ENCODE measurements at places on chromosomes 3 and 15.

DNA sequence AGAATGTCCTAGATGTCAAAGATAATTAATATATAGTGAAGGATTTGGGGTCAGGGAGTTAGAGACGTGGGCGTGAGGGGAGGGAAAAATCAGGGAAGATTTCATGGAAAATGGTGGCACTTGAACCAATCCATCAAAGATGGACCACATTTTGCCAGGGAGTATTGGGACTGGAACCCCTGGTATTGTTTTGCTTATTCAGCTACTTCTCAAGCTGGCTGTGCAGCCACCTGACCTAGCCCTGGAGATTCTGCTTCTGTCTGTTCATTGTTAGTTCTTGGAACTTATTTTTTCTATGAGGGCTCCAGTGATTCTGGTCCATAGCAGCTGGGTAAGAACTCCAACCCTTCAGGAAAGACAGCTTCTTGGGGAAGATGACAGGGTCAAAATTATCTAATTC, 3.3 kb upstream of the THRB start:
- no peaks in the 10 kb centered on the region for H3K36me3 ChIP-seq
- H3K4me3 ChIP-seq, result no peak overlapping the region
- no peak overlapping the region for H3K27ac ChIP-seq
- DNase-seq, result no peak

DNA sequence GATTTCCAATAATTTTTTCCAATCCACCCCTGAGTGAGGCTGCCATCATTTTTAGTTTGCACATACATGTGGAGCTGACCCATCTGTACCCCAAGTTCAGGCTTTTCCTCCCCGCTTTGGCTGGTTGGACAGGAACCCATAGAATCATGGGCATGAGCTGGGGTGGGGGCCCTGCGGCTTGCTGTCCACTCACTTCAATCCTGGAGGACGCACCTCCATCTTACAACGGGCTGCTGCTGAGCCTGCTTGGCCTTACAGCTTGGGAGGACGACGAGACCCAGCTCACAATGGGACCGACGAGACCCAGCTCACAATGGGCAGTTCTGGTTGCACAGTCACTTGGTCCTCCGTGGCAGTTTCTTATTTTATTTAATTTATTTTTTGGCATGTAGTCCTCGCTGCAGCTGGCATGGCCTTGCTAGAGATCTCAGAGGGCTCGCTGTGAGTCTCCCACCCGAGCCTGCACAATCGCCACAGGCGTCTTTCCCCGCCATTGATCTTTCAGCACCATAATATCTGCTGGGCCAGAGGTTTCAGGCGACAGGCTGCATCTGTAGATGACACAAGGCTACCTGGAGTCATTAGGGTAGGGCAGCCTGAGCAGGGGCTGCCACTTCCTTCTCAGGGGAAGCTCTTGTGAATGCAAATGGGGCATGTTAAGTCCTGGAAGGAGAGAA, 19.6 kb upstream of the EPHB3 start:
- H3K36me3 ChIP-seq, result no peaks in the 10 kb centered on the region
- DNase-seq, result no peak
- H3K27me3 ChIP-seq, result no peaks in the 10 kb centered on the region
- H3K4me3 ChIP-seq, result no peak overlapping the region

DNA sequence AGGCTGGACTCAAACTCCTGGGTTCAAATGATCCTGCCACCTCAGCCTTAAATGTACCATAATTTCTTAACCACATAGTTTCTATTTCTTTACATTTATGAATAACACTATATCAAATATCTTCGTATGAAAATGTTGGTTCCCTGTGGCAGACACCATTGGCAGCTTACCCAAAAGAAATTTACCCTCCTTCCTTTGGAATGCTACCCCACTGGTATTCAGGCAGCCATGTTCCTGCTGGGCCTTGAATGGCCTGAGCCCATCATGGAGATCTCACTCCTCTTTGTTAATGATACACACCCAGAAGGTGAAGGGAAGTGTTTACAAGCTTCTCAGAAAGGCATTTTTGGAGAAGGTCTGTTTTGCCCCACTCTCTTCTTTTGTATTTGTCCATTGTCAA, 94.3 kb upstream of the RNF7 start:
- H3K36me3 ChIP-seq, result no peaks in the 10 kb centered on the region
- peak; percentile 24 for DNase-seq
- H3K4me1 ChIP-seq, result no peaks in the 10 kb centered on the region
- no peak overlapping the region for H3K4me3 ChIP-seq
- H3K27ac ChIP-seq, result no peak overlapping the region

DNA sequence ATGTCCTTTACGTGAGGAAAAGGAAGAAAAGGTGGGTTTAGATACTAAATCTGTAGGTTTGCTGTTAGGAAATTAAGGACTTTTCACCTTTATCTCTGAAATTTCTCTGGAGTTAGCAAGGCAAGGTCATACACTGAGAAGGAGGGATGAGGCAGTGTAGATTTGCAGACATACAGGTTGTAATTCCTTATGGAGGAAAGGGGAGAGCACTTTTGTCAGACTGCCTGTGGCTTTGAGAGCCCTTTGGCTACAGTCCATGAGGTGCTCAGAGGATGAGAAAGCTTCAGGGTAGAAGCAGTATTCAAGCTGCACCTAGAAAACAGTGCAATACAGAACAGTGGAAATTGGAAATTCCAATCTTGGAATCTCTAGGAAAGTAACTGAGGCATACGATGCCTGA, 8.3 kb downstream of the RPL14 start:
- no peaks in the 10 kb centered on the region for H3K27me3 ChIP-seq
- peak overlapping the region; percentile 89 for H3K27ac ChIP-seq
- peaks cover 36% of the 10 kb centered on the region for H3K36me3 ChIP-seq
- DNase-seq, result no peak
- H3K4me3 ChIP-seq, result no peak overlapping the region

DNA sequence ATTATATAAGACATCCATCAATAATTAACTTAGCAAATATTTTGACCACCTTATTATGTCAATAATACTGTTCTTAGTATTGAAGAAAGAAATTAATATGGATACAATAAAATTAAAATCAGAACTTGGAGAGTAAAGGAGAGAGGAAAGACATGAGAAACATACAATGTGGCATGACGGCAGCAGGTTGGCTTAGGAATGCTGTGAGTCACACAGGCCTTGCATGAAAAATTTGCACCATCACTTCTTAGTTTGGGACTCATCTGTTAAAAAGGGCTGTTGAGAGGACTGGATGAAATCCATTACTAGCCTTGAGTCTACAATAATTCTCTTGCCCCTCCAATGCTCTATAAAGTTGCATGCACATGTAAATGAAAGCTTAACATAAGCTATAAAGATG, 880.8 kb downstream of the ROBO1 start:
- H3K36me3 ChIP-seq, result no peaks in the 10 kb centered on the region
- H3K27ac ChIP-seq, result no peak overlapping the region
- H3K4me1 ChIP-seq, result no peaks in the 10 kb centered on the region
- no peak overlapping the region for H3K4me3 ChIP-seq
- DNase-seq, result no peak
- no peaks in the 10 kb centered on the region for H3K27me3 ChIP-seq

- no peaks in the 10 kb centered on the region for H3K4me1 ChIP-seq
- DNase-seq, result no peak
- no peak overlapping the region for H3K27ac ChIP-seq
- H3K36me3 ChIP-seq, result no peaks in the 10 kb centered on the region
Observed at GRCh38 chr3:45241206-45241605, 15.1 kb upstream of the TMEM158 start.

DNA sequence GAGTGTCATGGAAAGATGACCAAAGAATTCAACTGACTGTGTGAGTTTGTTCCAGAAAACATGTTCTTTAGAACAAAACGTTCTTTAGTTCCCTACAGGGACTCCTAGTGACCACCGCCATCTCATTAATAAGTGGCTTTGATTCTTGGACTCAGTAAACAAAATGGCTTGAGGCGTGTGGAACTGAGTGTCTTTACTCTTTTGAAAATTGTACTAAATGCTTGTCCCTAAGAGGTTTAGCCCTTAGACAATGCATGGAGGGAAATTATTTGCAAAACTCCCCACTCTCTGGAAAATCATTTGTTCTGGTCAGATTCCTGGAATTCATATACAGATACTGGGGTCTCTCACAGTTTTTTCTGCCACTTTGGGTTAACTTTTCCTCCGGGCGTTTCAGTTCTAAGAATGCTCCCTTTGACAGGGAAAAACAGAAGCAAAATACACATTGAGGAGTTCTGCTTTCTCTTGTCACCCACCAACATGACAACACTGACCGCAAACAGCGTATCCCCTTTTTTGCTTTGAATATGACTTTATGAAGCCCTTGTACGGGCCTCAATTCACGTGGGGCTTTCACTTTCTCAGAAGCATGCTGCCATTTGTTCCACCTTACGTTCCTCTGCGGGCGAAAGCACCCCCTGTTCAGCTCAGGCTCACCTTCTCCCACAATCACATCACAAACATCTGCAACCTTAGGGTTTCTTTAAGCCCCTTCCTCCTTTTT, 15.3 kb upstream of the NRROS start:
- no peak for DNase-seq
- H3K4me3 ChIP-seq, result no peak overlapping the region
- H3K27ac ChIP-seq, result no peak overlapping the region
- H3K27me3 ChIP-seq, result no peaks in the 10 kb centered on the region
- H3K4me1 ChIP-seq, result peaks cover 12% of the 10 kb centered on the region
- H3K36me3 ChIP-seq, result no peaks in the 10 kb centered on the region

- no peaks in the 10 kb centered on the region for H3K27me3 ChIP-seq
- H3K4me3 ChIP-seq, result no peak overlapping the region
Observed at GRCh38 chr3:77262361-77262760, 222.5 kb downstream of the ROBO2 start.

- H3K4me1 ChIP-seq, result no peaks in the 10 kb centered on the region
- H3K36me3 ChIP-seq, result peaks cover 30% of the 10 kb centered on the region
- DNase-seq, result no peak
- no peak overlapping the region for H3K4me3 ChIP-seq
- no peaks in the 10 kb centered on the region for H3K27me3 ChIP-seq
- no peak overlapping the region for H3K27ac ChIP-seq
Observed at GRCh38 chr3:15682561-15683185, 81.1 kb downstream of the BTD start.

GRCh38 chr3:89186456-89186855, 79.0 kb downstream of the EPHA3 start:
- peaks cover 18% of the 10 kb centered on the region for H3K4me1 ChIP-seq
- no peaks in the 10 kb centered on the region for H3K36me3 ChIP-seq
- DNase-seq, result no peak
- H3K4me3 ChIP-seq, result no peak overlapping the region
- no peak overlapping the region for H3K27ac ChIP-seq

DNA sequence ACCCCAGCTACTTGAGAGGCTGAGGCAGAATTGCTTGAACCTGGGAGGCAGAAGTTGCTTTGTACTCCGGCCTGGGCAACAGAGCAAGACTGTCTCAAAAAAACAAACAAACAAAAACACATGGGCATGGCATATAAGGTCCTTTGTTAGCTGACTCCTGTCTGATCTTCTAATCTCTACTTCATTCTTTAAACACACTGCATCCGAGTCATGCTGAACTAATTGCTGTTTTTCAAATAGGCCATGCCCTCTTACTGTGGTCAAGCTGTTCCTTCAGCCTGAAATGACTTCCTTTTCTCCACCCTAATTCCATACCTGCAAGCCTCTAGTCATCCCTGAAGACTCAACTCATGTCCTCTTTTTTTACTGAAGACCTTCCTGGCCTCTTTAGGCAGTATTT, 22.3 kb upstream of the SLMAP start:
- H3K4me3 ChIP-seq, result no peak overlapping the region
- no peak for DNase-seq
- no peak overlapping the region for H3K27ac ChIP-seq
- no peaks in the 10 kb centered on the region for H3K4me1 ChIP-seq
- H3K36me3 ChIP-seq, result no peaks in the 10 kb centered on the region

DNA sequence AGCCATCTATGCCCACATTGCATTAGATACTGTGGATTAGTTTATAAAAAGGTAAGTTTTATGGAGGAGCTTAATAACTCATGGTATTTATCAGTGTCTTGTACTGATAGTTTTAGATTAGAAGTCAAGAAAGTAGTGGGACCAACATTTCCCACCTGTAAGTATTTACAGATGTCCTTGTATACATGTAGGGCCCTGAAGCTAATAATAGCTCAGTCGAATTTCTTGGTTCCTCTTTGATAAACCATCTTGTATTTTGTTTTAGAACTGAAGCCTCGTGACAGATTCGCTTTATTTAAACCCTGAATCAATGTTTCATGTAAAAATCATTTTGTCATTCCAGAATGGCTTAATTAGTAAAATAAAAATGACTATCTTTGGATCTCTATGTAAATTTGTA, 73.4 kb downstream of the CRYBG3 start:
- H3K4me3 ChIP-seq, result no peak overlapping the region
- no peak for DNase-seq
- peaks cover 23% of the 10 kb centered on the region for H3K4me1 ChIP-seq
- H3K27me3 ChIP-seq, result no peaks in the 10 kb centered on the region
- H3K36me3 ChIP-seq, result no peaks in the 10 kb centered on the region
- no peak overlapping the region for H3K27ac ChIP-seq

DNA sequence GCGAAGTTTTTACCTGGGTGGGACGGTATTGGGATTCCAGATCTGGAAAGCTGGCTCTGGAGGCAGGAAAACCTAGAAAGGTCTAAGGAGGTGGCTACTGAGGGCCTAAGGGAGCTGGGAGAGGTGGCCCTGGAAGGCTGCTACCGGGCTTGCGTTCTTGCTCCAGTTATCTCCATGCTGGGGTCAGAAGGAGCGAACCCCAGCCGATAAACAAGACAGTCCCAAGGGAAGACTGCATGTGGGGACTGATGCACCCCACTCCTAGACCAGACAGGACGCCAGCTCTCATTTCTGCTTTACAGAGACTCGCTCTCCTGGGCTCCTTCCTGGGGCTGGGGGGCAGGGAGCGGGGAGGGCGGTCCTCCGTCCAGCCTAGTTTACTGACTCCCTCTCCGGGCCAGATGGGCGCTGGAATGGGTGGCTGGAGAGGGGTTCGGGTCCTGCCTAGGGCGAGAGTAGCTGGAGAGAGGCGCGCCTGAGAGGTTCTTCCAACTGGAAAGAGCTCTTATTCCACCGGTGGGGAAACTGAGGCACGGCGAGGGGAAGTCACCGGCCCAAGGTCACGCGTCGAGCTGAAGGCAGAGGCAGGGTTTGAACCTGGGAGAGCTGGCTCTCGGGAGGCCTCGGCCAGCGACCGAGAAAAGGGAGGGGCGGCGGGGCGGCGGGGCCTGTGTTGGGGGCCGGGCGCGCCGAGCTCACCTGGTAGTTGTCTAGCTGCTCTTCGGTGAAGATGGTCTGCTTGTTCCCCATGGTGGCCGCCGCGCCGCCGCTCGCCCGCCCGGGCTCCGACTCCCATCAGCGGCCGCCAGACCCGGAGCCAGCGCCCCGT, 565 bp downstream of the CIB2 start:
- H3K4me1 ChIP-seq, result peaks cover 20% of the 10 kb centered on the region
- H3K4me3 ChIP-seq, result peak overlapping the region; percentile 86
- H3K27me3 ChIP-seq, result no peaks in the 10 kb centered on the region
- H3K27ac ChIP-seq, result no peak overlapping the region
- DNase-seq, result peak; percentile 66

- H3K27ac ChIP-seq, result no peak overlapping the region
- H3K4me3 ChIP-seq, result no peak overlapping the region
- H3K4me1 ChIP-seq, result no peaks in the 10 kb centered on the region
- no peaks in the 10 kb centered on the region for H3K36me3 ChIP-seq
- no peak for DNase-seq
Observed at GRCh38 chr3:187833799-187834578, 88.7 kb upstream of the BCL6 start.

Measured in GM23338 (cell line).